SK-N-SH (cell line): ENCODE measurements at places on chromosomes 2 and 18.
A peak's percentile ranks its signal among the peaks of the same experiment; 100 is the strongest.

DNA sequence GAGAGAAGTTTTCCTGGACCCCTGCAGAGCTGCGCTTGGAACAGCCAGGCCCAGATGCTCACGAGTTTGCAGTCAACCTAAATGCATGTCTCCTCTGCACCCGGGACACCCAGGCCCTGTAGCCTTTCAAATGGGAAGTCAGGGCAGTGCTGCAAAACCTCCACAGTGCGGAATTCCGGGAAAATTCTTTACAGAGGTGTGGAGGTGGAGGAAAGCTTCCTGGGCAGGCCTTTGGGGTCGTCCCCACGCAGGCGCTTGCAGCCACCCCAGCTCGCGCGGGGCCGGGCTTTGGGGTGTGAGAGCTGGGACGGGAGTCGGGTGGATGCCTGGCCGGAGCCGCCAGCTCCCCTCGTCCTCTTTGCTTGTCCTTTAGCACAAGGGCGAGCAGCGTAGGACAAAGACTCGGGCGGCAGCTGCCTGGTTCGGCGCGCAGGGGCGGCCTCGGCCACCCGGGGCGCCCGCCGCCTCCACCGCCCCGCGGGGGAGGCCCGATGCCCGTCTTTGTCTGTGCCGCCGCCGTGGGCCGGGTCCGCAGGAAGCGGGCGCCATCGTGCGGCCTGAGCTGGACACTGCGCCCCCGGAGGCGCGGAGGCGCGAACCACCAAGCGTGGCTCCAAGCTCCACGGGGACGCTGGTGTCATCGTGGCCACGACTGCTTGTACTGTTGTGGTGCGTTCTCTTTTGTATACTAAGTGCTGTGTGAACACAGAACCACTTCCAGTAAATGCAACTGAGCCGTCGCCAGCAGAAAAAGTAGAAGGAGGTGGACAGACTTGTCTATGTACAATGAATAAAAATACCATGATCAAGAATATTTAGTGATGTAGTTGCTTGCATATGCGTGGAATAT, 28.2 kb upstream of the BCL11A start:
- peak; percentile 95 for DNase-seq

DNA sequence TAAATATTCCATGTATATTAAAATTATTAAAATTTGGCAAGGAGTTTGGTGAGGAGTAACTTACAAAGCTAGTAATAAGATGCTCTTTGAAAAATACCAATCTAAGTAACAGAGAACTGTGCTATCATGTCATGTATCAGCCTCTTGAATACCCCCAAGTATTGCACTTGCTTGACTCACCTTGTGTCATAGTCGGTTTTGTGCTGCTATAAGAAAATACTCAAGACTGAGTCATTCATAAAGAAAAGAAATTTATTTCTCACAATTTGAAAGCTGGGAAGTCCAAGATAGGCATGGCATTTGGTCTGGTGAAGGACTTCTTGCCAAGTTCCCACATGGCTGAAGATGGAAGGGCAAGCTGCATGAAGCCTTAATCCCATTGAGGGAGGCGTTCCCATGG, 179.2 kb downstream of the MEMO1 start:
- DNase-seq, result no peak

DNA sequence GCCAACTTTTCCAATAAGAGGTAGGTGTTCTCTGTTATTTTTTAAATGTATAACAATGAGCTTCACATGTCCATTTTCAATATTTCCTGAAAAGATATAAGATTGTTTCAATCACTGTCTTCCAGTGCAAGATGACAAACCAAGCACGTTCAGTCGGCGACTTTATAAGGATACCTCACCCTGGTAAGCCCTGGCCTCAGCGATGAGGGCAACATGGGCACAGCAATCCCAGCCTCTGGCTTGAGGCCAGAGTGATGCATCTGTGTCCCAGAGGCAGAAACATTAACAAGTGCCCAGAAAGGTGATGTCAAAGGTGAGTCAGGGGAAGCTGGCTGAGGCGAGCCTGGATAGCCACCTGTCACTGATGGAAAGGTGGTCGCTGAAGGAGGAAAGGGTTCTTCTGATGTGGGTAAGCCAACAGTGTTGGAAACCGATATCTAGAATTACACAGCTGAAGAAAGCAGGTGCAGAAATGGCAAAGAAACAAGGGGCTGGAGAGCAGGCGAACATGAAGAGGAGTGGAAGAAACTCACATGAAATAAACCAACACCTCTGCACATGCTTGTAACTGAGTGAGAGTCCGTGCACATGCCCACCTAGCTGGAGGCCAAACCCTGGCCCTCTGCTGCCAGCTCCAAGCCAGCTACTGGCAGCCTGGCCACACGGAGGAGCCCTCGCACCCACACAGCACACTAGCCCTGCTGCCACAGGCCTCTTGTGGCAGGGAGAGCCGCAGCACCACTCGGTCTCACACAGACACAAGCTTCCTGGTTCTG, 65.5 kb downstream of the FBXO15 start:
- peak; percentile 66 for DNase-seq

- no peak for DNase-seq
Measured at GRCh38 chr2:117918608-117919007, 95.3 kb downstream of the CCDC93 start.

DNA sequence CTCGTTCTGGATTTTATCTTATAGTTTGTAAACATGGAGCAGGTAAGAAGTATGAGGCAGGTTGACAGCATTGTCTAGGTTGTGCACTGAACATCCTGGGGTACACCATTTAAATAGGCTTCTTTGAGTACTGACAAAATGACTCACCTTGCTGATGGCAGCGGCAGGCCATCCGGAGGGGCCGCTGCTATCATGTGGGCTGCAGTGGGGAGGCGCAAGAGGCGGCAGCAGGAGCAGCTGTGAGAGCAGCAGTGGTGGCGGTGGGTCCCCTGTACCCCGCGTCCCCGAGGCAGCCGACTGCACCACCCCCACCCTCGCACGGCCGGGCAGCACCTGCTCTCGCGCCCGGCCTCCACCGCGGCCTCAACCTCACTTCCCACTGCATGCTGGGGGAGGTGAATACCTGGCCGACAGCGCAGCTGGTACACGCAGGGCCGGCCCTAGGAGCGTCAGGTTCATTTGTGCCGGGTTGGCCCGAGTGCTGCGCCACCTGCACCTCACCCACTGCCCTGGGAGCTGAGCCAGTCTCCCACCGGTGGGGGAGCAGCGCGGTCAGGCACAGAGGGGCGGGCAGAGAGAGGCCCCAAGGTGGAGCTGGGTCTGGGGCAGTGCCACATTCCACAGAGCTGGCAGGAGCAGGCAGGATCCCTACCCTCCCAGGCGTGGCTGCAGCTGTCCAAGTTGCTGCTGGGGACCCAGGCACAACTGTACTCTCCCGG, 154.5 kb upstream of the RBMS1 start:
- DNase-seq, result no peak

DNA sequence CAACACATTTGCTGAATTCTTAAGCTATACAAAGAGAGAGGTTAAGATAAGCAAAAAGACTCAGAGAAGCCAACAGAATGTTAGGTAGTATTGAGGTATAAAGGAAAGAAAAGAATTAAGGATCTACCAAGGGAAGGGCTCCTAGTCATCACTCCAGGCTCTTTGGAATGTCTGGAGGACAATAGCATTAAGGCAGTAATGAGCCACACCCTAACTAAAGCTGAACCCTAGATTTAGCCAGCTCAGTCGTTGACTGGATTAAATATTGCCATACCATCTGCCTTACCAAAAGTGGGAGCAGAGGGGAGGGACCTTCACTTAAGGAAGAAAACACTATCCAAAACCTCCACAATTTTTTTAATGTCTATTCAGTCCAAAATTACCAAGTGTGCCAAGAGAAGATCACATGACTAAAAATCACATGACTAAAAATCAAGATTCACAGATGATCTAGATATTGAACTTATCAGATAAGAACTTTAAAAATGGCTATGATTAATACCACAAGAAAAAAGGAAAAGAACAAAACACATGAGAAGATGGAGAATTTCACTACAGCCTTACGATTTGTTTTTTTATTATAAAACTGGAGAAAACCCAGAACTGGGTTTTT, 59.7 kb downstream of the EXOC6B start:
- no peak for DNase-seq

- DNase-seq, result no peak
Measured at GRCh38 chr2:11630855-11631254, 39.1 kb downstream of the NTSR2 start.

DNA sequence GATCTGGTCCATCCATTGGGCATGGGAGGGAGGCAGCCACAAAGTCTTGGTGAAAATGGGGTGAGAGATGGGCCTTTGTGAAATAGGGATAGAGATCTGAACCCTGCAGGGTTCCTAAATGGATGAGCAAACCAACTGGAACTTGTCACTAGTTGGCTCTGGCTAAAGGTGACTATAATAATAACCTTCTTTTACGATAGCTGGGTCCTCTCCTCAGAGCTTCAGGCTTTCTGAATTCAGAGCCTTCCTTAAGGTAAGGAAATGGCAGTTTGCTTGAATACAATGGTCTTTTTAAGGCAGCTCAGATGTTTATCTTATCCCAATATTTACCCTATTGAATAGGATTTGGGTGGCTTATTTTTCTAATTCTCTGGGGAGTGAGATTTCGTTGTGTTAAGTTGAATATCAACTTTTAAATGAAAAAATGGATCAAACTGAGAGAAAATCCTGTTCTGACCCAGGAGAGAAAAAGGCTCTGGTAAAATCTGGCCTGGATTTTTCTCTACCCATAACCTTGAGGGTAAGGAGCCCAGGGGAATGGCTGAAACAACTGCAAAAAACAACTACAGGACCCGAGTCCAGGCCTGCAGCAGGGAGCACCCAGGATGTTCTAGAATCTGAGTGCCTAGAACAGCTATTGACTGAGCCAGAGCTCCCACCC, 61.1 kb upstream of the CXCR4 start:
- no peak for DNase-seq

GRCh38 chr18:48572402-48573126, 33.7 kb downstream of the CTIF start:
- no peak for DNase-seq

GRCh38 chr2:219289537-219290361, 10.6 kb downstream of the DNAJB2 start:
- no peak for DNase-seq

- no peak for DNase-seq
Measured at GRCh38 chr2:177649568-177650518, 257.3 kb downstream of the AGPS start.

DNA sequence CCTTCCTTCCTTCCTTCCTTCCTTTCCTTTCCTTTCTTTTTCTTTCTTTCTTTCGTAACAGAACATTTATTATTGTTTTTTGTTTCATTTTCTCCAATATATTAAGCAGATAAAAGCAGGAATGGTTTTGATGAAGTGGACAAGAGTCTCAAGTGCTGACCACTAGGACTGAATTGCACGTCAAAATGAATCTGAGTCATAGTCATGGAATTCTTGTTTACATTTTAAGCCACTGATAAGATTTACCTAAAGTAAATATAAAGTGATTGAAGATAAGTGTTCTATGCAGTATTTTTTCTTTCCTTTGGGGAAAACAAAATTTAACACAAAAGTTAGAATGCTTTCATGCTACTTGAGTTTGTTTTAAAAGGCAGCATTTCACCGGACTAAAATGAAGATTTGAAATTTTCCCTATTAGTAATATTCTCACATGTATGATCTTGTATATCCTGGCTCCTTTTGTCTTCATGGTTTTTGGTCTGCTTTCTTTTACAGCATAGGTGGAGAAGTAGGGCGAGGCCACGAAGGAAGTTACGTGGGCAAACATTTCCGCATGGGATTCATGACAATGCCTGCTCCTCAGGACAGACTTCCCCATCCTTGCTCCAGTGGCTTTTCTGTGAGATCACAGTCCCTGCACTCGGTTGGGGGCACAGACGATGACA, 113.5 kb downstream of the NYAP2 start:
- no peak for DNase-seq
